Left lung (tissue), 14 donors: ENCODE measurements at places on chromosomes 11 and 22. TPM values are rescaled to one million over a fixed set of nuclear protein-coding genes. Genes with fewer than 3 reads are reported as not detected.

DNA sequence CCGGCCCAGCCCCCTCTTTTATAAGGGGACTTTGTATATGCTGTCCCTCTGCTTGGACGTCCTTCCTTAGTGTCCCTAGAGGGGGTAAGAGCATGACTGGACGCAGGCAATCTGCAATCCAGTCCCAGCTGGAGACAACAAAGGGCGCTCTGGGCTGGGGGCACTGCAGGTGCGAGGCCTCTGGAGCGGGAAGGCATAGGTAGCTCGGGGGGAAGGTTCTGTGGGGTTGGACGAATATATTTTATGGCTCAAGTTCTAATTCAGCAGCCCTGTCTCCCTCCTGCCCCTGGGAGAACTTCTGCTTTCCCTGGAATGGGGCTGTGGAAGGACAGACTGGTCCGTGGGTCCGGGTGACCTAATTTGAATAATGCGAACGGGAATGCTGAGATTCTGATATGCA lies 40.0 kb downstream of the KCNJ4 start:
- no peak overlapping the region for H3K4me3 ChIP-seq
- no peaks in the 10 kb centered on the region for H3K36me3 ChIP-seq
- H3K4me1 ChIP-seq, result peaks cover 9% of the 10 kb centered on the region
- H3K27ac ChIP-seq, result no peak overlapping the region
- DNase-seq, result peak; percentile 25

DNA sequence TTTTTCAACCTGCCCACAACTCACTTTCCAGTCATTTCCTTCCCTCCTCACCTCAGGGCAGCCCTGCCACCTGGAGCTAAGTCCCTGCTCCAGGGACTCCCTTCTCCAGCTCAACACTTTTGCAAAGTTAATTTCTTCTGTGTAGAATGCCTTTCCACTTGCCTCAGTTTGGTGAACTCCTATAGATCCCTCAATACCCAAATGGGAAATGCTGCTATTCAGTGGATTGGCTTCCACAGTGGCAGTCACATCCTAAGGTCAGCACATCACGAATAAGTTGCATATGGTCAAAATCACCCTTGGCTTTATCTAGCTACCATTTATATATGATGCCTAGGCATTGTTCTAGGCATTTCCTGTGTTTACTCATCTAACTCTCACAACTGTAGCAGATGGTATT lies 23.6 kb downstream of the GDPD5 start:
- H3K36me3 ChIP-seq, result no peaks in the 10 kb centered on the region
- H3K27ac ChIP-seq, result no peak overlapping the region
- no peak overlapping the region for H3K4me3 ChIP-seq
- no peak for DNase-seq
- no peaks in the 10 kb centered on the region for H3K27me3 ChIP-seq
- H3K4me1 ChIP-seq, result peaks cover 6% of the 10 kb centered on the region

ZC3H12C gene
- 16.2 TPM for total RNA-seq

SYT8 gene
- total RNA-seq, result 8.8 TPM

- H3K27ac ChIP-seq, result no peak overlapping the region
- H3K27me3 ChIP-seq, result peaks cover 18% of the 10 kb centered on the region
- DNase-seq, result no peak
- no peaks in the 10 kb centered on the region for H3K4me1 ChIP-seq
These were observed 106.8 kb upstream of the ALX4 start for GRCh38 chr11:44416776-44417175.

DNA sequence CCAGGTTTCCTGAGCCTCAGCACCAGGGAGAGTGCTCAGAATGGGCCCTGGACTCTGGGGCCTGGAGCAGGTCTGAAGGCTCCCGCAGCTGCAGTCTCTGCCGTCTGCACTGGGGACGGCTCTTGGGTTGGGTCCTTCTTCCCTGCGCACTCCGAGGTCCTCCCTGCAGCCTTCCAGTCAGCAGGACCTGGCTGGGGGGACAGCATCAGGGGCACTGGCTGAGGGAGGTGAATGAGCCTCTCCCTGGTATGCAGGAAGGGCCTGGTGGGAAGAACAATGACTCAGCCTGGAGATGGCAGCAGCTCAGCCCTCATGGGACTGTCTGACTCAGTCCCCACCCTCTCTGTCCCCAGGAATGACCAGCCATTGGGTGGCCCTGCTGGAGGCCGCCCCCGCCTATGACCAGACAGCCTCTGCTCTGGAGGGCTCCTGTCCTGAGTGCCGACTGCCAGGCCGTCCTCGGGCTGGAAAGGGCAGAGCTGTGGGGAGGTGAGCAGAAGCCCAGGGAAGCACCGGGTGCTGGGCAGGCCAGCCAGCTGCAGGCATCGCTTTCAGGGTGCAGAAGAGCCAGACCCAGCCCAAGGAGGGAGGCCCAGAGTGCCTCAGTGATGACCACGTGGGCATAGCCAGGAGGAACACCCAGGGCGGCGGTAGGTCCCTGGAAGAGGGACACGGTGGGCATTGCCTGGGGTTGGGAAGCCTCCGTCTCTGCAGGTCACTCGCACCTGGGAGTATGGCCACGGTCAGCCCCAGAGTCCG lies 455.0 kb downstream of the BRD1 start:
- H3K27ac ChIP-seq, result no peak overlapping the region
- H3K36me3 ChIP-seq, result no peaks in the 10 kb centered on the region
- no peaks in the 10 kb centered on the region for H3K4me1 ChIP-seq
- H3K4me3 ChIP-seq, result no peak overlapping the region
- no peak for DNase-seq
- peaks cover 73% of the 10 kb centered on the region for H3K27me3 ChIP-seq

LAMTOR1 gene
- total RNA-seq, result 118 TPM

DNA sequence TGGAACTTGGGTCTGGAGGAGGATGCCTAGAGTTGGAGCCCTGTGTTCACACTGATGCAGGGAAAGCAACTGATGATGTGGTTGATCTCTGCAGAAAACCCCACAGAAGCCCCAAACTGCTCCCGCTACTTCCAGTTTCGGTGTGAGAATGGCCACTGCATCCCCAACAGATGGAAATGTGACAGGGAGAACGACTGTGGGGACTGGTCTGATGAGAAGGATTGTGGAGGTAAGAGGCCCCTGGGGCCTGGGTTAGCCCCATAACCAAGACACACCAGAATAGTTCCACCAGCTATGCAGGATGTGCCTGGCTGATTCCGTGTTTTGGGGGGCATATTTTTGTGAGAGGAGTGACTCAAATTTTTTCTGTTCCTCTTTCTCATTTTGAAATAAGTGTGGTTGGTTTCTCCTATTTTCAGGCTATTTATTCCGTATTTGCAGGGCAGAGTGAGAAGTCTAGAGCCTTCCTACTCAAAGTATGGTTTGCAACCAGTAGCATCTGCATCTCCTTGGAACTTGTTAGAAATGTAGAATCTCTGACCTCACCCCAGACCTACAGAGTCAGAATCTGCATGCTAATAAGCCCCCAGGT lies 137.3 kb upstream of the SORL1-AS1 start:
- no peaks in the 10 kb centered on the region for H3K36me3 ChIP-seq
- H3K27me3 ChIP-seq, result no peaks in the 10 kb centered on the region
- no peak for DNase-seq
- peaks cover 17% of the 10 kb centered on the region for H3K4me1 ChIP-seq
- no peak overlapping the region for H3K4me3 ChIP-seq

DNA sequence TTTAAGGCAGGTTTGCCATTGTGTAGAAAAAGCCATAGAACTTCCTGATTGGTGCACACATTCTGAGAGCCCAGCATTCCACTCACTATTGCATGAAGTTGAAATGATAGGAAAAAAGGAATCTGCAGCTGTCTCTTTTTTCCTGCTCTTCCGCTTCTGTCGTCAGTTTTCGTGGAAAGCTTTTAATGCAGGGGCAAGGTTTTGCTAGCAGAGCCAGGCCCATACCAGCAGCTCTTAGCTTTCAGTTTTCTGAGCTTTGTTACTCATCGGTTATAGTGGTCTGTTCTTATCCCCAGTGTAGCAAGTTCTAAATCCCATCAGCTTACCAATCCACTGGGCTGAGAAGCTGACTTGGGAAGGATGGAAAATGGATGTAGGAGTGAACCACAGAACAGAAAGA lies 162.9 kb upstream of the TTC12 start:
- H3K36me3 ChIP-seq, result no peaks in the 10 kb centered on the region
- no peaks in the 10 kb centered on the region for H3K27me3 ChIP-seq
- no peak overlapping the region for H3K4me3 ChIP-seq
- H3K4me1 ChIP-seq, result no peaks in the 10 kb centered on the region

C11orf21 gene
- total RNA-seq, result 2.7 TPM

GRCh38 chr11:45556851-45557707 lies 108.3 kb downstream of the CHST1 start:
- no peaks in the 10 kb centered on the region for H3K27me3 ChIP-seq
- no peak overlapping the region for H3K4me3 ChIP-seq
- H3K27ac ChIP-seq, result no peak overlapping the region
- no peaks in the 10 kb centered on the region for H3K4me1 ChIP-seq
- DNase-seq, result no peak

- DNase-seq, result no peak
- H3K27me3 ChIP-seq, result no peaks in the 10 kb centered on the region
- no peak overlapping the region for H3K27ac ChIP-seq
- no peak overlapping the region for H3K4me3 ChIP-seq
- H3K36me3 ChIP-seq, result no peaks in the 10 kb centered on the region
These were observed 575.5 kb downstream of the SOX6 start for GRCh38 chr11:15780837-15781236.

BIRC3 gene
- 28.1 TPM for total RNA-seq

DNA sequence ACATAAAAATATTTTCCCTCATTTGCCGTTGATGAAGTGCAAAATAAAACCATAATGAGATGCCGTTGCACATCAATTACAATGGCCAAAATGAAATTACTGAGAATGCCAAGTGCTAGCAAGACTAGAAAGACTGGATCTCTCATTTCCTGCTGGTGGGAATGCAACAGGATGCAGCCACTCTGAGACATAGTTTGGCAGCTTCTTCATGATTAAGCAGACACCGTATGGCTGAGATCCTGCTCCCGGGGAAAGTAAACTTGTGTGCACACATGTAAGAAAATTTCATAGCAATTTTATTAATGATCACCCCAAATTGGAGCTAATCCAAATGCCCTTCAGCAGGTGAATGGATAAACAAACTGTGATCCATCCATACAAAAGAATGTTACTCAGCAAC lies 1013.2 kb downstream of the TBC1D22A start:
- no peaks in the 10 kb centered on the region for H3K27me3 ChIP-seq
- no peaks in the 10 kb centered on the region for H3K4me1 ChIP-seq
- no peak overlapping the region for H3K4me3 ChIP-seq

GRCh38 chr11:77223797-77224196 lies 77.7 kb downstream of the GDPD4 start:
- H3K27ac ChIP-seq, result no peak overlapping the region
- H3K4me3 ChIP-seq, result no peak overlapping the region
- DNase-seq, result no peak
- no peaks in the 10 kb centered on the region for H3K27me3 ChIP-seq
- no peaks in the 10 kb centered on the region for H3K36me3 ChIP-seq
- H3K4me1 ChIP-seq, result no peaks in the 10 kb centered on the region

GRCh38 chr11:114343020-114343419 lies 46.8 kb downstream of the NNMT start:
- peaks cover 13% of the 10 kb centered on the region for H3K4me1 ChIP-seq
- no peak overlapping the region for H3K4me3 ChIP-seq
- no peaks in the 10 kb centered on the region for H3K36me3 ChIP-seq
- no peak for DNase-seq

CCDC81 gene
- total RNA-seq, result 2.6 TPM

- no peak overlapping the region for H3K27ac ChIP-seq
- H3K36me3 ChIP-seq, result no peaks in the 10 kb centered on the region
- no peak for DNase-seq
- H3K4me1 ChIP-seq, result peaks cover 13% of the 10 kb centered on the region
- H3K4me3 ChIP-seq, result no peak overlapping the region
- no peaks in the 10 kb centered on the region for H3K27me3 ChIP-seq
These were observed 3.2 kb upstream of the CCDC15 start for GRCh38 chr11:124950601-124951330.

MEI1 gene
- 7.9 TPM for total RNA-seq

- no peak overlapping the region for H3K27ac ChIP-seq
- DNase-seq, result no peak
- H3K4me3 ChIP-seq, result no peak overlapping the region
These were observed 3.0 kb downstream of the OR52W1 start for GRCh38 chr11:6202041-6202440.

GRCh38 chr11:131928992-131929391 lies 558.6 kb downstream of the NTM start:
- H3K27ac ChIP-seq, result no peak overlapping the region
- DNase-seq, result no peak
- no peaks in the 10 kb centered on the region for H3K36me3 ChIP-seq
- no peaks in the 10 kb centered on the region for H3K27me3 ChIP-seq
- no peaks in the 10 kb centered on the region for H3K4me1 ChIP-seq

GRCh38 chr11:126059238-126059781 lies 3.4 kb downstream of the CDON start:
- H3K36me3 ChIP-seq, result no peaks in the 10 kb centered on the region
- peaks cover 58% of the 10 kb centered on the region for H3K27me3 ChIP-seq
- no peaks in the 10 kb centered on the region for H3K4me1 ChIP-seq
- no peak overlapping the region for H3K4me3 ChIP-seq
- H3K27ac ChIP-seq, result no peak overlapping the region

GRCh38 chr11:92136797-92137196 lies 87.8 kb upstream of the FAT3 start:
- no peaks in the 10 kb centered on the region for H3K4me1 ChIP-seq
- DNase-seq, result no peak
- H3K27ac ChIP-seq, result no peak overlapping the region
- no peaks in the 10 kb centered on the region for H3K36me3 ChIP-seq
- H3K4me3 ChIP-seq, result no peak overlapping the region

RAG2 gene
- not detected for total RNA-seq

GRCh38 chr22:46295277-46295971 lies 1.2 kb upstream of the GTSE1 start:
- no peak overlapping the region for H3K27ac ChIP-seq
- peaks cover 8% of the 10 kb centered on the region for H3K4me1 ChIP-seq
- DNase-seq, result no peak

MS4A3 gene
- not detected for total RNA-seq

DNA sequence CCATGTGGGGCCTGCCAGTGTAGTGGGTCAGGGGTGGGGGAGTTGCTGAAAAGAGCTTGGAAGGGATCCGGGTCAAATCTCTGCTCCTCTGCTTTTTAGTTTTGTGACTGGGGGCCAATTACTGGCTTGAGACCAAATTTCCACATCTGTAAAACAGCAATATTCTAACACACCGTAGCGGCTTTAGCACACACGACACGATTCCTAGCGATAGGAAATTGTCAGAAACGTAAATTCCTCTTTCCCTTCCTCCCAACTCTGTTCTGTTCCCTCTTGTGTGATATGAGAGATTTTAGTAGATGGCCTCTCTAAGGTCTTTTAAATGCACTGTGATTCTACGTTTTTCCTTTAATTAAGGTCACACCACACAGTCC lies 71.9 kb downstream of the MICAL2 start:
- no peak overlapping the region for H3K4me3 ChIP-seq
- H3K27ac ChIP-seq, result peak overlapping the region; percentile 51
- no peak for DNase-seq
- H3K36me3 ChIP-seq, result no peaks in the 10 kb centered on the region
- H3K4me1 ChIP-seq, result peaks cover 47% of the 10 kb centered on the region
- H3K27me3 ChIP-seq, result no peaks in the 10 kb centered on the region

GRCh38 chr11:72831521-72832300 lies 17.5 kb downstream of the ATG16L2 start:
- peak; percentile 72 for DNase-seq
- no peaks in the 10 kb centered on the region for H3K27me3 ChIP-seq
- H3K36me3 ChIP-seq, result peaks cover 54% of the 10 kb centered on the region
